ENCODE measurements at places on chromosomes 11 and 22. TPM values are rescaled to one million over a fixed set of nuclear protein-coding genes. Genes with fewer than 3 reads are reported as not detected.

DNA sequence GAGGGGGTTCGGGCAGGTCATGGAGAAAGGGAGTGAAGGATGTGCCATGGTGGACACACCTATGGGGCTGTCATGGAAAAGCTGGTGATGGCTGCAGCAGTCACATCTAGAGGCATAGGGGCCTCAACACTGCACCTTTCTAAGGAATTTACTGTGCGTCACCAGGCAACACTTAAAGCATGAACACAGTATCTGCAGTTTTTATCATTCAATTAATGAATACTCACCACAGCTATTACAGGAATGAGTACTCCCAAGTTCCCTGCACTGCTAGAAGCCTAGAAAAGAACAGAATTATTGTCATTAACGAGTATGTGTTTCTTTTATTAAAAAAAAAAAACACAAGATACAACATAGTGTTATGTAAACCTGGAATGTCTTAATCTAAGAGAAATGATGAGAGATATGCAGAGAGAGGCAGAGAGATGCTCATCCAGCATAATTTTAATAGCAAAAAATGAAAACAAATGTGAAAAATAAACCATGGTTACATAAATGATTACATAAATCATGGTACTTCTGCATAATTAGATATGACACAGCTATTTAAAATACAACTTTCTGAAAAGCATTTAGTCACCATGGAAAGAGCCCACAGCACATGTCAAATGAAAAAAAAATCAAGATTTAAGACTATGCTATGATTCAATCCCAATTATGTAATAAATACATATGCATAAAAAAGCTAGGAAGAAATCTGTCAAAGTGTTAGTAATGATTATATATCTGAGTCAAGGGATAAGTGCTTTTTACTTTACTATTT lies 19.2 kb downstream of the SERPIND1 start:
- no peak for DNase-seq

GRCh38 chr11:657691-658126 lies 20.6 kb downstream of the DRD4 start:
- DNase-seq: no peak

GRCh38 chr22:35361001-35361558 lies 19.8 kb upstream of the HMOX1 start:
- DNase-seq: no peak

- DNase-seq: peak; percentile 64
Measured at GRCh38 chr22:24951942-24952836, at the start of gene KIAA1671. KIAA1671 (plus strand) TSS chr22:24952716; CDS start chr22:25028000, 75,284 bp downstream.

GRCh38 chr11:796565-797295 lies 1.4 kb downstream of the SLC25A22 start:
- no peak for DNase-seq

- peak; percentile 61 for DNase-seq
Measured at GRCh38 chr11:57787920-57788702, 26.5 kb downstream of the CTNND1 start.

DNA sequence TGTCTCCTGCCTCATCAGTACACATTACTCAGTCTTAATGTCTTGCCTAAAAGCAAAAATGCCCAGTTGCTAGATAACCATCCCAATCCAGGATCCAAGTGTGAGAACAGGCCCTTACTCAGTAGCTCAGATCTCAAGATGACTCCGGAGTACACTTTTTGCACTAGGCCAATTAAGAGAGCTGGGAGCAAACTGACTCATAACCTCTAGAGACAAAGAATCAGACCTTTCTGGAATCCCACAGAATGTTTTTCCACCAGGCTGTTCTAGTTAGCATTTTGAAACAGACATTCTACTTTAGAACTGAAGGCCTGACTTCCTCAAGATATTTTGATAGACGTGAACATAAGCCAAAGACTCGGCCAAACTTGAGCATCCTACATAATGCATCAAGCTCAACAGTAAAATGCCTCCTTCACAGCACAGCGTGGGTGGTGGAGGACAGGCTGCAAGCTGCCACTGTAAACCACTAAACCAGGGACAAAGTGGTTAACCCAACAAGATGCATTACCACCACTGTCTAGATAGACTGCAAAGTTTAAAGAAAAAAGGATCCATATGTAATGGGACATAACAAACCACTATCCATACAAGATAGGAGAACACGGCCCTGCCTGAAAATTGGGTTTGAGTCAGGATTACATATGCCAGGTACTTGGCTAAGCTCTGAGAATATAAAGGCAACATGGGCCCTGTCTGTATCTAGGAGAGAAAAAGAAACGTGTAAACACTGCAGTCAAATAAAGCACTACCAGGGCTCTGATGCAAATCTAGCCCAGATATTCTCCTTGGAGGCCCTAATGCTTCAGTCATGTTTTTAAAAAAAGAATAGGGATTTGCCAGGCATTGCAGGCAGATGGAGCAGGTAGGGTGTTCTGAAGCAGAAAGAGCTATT lies 48.3 kb downstream of the MYH9 start:
- no peak for DNase-seq

DNA sequence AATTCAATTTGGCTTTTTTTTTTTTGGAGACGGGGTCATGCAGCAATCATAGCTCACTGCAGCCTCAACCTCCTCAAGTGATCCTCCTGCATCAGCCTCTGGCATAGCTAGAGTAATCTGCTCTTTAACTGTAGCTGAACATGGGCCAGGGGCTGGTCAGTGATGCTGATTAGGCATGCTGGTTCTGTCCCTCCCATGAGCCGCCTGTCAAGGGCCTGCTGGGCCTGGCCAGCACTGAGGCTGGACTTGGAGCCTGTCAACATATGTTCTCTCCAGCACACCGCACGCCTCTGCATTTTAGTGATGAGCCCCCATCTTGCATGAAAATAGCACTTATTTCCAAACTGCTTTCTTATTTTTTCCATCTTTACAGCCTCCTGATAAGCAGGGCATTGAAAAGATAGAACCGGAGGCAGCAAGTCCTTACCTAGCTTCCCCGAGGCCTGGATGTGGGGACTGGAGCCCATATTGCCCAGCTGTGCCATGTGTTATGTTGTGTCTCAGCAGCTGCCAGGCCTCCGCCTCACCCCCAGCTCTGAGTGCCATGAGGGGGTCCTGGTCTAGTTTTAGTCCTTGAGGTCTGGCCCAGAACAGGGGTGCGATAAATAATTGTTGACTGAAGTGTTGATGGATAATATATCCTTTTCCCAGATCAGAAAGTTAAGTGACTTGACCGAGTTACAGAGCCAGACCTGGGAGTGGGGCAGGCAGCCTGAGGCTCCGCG lies 80.0 kb downstream of the CTTN start:
- no peak for DNase-seq

DNA sequence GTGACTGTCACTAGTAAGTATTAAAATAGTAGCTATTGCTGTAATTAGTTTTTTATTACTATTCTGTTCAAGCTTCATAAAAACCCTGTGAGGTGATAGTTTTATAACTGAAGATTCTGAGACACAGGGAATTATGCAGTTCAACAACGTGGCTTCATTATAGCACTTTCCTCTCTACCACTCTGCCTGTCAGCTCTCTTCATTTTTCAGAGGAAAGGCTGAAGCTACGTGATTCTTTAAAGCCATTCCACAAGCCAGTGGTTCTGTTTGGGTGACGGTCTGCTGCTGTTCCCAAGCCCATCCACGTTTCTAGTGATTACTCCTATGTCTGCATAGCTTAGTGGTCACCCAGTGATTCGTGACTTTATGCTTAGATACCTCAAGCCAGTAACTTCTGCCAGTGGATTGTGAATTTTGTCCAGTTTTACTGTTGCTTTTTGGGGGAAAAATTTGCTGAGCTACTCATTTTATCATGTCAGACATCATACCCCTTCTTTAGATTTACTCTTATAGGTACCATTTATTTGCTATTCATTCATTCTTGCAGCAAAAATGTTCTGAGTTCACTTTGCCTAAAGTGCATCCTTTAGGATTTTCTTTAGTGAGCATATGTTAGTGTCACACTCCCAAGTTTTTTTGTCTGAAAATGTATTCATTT lies 59.8 kb downstream of the UVRAG start:
- DNase-seq: no peak

DNA sequence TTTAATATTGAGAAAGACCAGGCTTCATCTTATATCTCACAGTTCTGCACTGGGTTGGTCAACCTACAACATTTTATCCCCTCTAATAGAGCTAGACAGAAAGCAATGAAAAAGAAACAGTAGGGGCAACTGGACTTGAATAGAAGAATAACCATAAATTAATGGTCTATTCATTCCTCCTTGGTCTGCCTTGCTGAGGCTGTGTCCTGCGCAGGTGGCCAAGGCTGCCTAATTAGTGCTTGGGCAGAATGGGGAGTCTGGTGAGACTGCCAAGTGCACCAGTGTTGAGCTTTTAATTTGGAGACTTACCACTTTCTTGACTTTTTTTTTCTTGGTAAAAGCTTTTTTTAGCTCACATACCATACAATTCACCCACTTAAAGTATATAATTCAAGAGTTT lies 35.0 kb upstream of the SPON1 start:
- DNase-seq: no peak

- DNase-seq: no peak
Measured at GRCh38 chr22:30002861-30003486, 77.3 kb upstream of the HORMAD2 start.

GRCh38 chr11:123707606-123708205 lies 33.8 kb downstream of the ZNF202 start:
- DNase-seq: no peak

The SEPTIN5 gene
- total RNA-seq: 102 TPM

The MAPK8IP2 gene
- 5.4 TPM for total RNA-seq

The IGHMBP2 gene
- total RNA-seq: 33.3 TPM

The LTBP3 gene
- total RNA-seq: 97.3 TPM

The OTOG gene
- total RNA-seq: not detected

The NTM gene
- 5.0 TPM for total RNA-seq

The TTC9C gene
- 23.7 TPM for total RNA-seq

The SLC17A6 gene
- total RNA-seq: not detected

The SART1 gene
- total RNA-seq: 46.8 TPM

The TRIM49 gene
- total RNA-seq: not detected
